ENCODE measurements at places on chromosomes 4 and X. TPM values are rescaled to one million over a fixed set of nuclear protein-coding genes. Genes with fewer than 3 reads are reported as not detected.

GRCh38 chr4:25454476-25454875 is 77.4 kb downstream of the ANAPC4 start:
- no peak for DNase-seq

- DNase-seq = peak; percentile 69
Measured at GRCh38 chrX:57528670-57529255, 63.0 kb upstream of the ZXDB start.

The RNF150 gene
- total RNA-seq = not detected

DNA sequence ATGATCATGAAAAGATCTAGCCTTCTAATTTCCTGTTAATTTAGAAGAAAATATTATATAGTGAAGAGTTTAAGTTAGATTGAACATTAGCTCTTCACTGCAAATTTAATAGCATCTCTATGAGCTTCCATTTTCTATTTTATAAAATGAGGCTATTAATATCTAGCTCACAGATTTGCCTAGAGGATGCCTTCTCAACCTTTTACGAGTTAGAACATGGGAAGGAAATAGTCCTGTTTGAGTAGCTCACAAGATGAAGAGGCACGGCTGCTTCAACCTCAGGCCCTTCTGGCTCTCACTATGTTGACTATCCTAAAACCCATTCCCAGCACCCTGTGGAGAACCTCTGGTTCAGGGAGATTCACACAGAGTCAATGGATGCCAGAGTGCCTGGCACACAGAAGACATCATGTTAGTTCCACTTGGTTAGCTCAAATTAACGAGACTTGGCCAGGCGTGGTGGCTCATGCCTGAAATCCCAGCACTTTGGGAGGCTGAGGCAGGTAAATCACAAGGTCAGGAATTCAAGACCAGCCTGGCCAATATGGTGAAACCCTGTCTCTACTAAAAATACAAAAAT is 97.9 kb upstream of the GUCY1A1 start:
- peak; percentile 95 for DNase-seq

GRCh38 chrX:716136-716535 is 85.5 kb downstream of the SHOX start:
- DNase-seq = no peak

DNA sequence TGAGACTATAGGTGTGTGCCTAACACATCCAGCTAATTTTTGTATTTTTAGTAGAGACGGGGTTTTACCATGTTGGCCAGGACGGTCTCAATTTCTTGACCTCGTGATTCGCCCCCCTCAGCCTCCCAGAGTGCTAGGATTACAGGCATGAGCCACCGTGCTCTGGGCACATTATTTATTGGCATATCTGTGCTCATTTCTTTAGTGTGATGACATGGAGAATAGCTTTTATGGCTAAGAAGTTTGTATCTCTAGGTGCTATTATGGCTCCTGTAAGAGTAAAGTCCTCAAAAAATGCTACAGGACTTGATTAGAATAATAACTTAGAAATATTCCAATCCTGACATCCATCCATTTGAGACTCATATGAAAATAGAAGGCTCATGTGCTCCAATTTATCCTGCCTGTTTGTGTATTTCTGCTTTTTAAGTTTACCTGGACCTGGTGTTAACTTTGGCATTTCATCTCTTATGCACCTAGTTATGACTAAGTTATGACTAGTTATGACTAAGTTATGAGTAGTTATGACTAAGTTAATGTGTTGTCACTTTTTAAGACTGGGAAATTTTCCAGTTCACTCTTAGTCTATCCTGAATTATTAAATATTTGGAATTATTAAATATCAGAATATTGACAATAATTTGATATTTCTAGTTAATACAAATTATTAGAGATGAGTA is 36.4 kb upstream of the UNC5C start:
- DNase-seq = no peak
